ENCODE measurements at places on chromosomes 4 and X.

GRCh38 chr4:28092610-28093009, 1232.0 kb downstream of the STIM2 start:
- DNase-seq = no peak

GRCh38 chr4:99179626-99180025, 35.5 kb upstream of the ADH4 start:
- DNase-seq = peak; percentile 14

DNA sequence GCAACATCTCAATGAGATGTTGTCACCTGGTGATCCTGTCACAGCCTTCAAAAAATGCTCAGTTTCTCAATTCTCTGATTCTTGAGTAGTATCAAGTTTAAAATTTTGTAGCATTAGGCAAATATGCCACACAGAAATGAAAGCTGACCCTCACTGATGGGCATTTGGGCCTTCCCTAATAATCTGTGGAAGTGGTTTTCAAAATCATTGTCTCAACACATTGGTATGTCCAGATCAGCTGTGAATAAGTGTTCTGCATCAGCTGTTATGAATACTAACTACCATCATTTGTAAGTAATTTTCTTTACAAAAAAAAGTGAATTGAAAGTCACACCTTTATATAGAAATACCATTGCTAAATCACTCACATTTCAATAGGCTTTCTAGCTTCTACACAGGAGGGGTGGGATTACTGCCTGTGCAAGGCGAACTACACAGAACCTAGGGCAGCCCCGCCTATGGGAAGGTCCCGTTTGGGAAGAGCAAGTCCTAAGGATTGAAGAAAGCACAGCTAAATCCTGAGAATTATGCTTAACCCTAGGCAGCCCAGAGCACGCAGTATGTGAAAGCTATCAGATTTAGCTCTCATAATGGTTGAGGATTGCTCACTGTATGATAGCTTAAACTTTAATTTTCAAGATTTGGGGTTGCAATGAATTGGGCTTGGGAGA, 73.4 kb downstream of the GPC3 start:
- DNase-seq = no peak

GRCh38 chr4:129550281-129550785, 454.4 kb downstream of the C4orf33 start:
- DNase-seq = no peak

GRCh38 chr4:125750399-125750798, 435.6 kb downstream of the FAT4 start:
- no peak for DNase-seq
